ENCODE measurements at places on chromosomes 7 and 10. TPM values are rescaled to one million over a fixed set of nuclear protein-coding genes. Genes with fewer than 3 reads are reported as not detected.

GRCh38 chr10:11012421-11013295 lies 5.0 kb upstream of the CELF2 start:
- peaks cover 59% of the 10 kb centered on the region for H3K4me1 ChIP-seq
- no peak overlapping the region for H3K4me3 ChIP-seq
- H3K36me3 ChIP-seq: no peaks in the 10 kb centered on the region
- DNase-seq: peak; percentile 55
- peak overlapping the region; percentile 72 for H3K27ac ChIP-seq

GRCh38 chr10:69087590-69088470 lies at the start of gene SRGN:
SRGN (plus strand) TSS chr10:69088103; CDS start chr10:69088158, 55 bp downstream.
- peak within 1 kb of the TSS; percentile 96 for H3K4me3 ChIP-seq
- H3K4me1 ChIP-seq: peaks cover 13% of the 10 kb centered on the region
- H3K27ac ChIP-seq: peak within 1 kb of the TSS; percentile 97
- DNase-seq: peak; percentile 59

GHRHR gene
- total RNA-seq: 0.42 TPM

- no peak for DNase-seq
- no peaks in the 10 kb centered on the region for H3K27me3 ChIP-seq
- H3K4me1 ChIP-seq: peaks cover 62% of the 10 kb centered on the region
- peaks cover 32% of the 10 kb centered on the region for H3K36me3 ChIP-seq
- H3K4me3 ChIP-seq: no peak overlapping the region
- no peak overlapping the region for H3K27ac ChIP-seq
These were observed 54.1 kb downstream of the HK1 start for GRCh38 chr10:69332278-69333010.

GRCh38 chr7:40608321-40609075 lies 473.7 kb downstream of the SUGCT start:
- H3K4me3 ChIP-seq: no peak overlapping the region
- DNase-seq: no peak
- no peaks in the 10 kb centered on the region for H3K27me3 ChIP-seq
- peaks cover 2% of the 10 kb centered on the region for H3K4me1 ChIP-seq
- no peaks in the 10 kb centered on the region for H3K36me3 ChIP-seq

LRIT1 gene
- total RNA-seq: not detected

INMT gene
- total RNA-seq: 0.94 TPM

FAM200A gene
- 7.6 TPM for total RNA-seq

- no peak overlapping the region for H3K4me3 ChIP-seq
- H3K27me3 ChIP-seq: no peaks in the 10 kb centered on the region
- no peaks in the 10 kb centered on the region for H3K36me3 ChIP-seq
- H3K4me1 ChIP-seq: no peaks in the 10 kb centered on the region
- no peak for DNase-seq
These were observed 100.7 kb downstream of the IQUB start for GRCh38 chr7:123433665-123434064.

- H3K36me3 ChIP-seq: no peaks in the 10 kb centered on the region
- H3K4me3 ChIP-seq: no peak overlapping the region
- H3K27me3 ChIP-seq: no peaks in the 10 kb centered on the region
- no peak overlapping the region for H3K27ac ChIP-seq
These were observed 47.2 kb downstream of the DNAJC12 start for GRCh38 chr10:67790534-67791408.

CDNF gene
- total RNA-seq: 1.0 TPM

Measured in thymus (tissue), 14 donors.